Retina (tissue), 1 donor: ENCODE measurements at places on chromosomes 5 and 9.

DNA sequence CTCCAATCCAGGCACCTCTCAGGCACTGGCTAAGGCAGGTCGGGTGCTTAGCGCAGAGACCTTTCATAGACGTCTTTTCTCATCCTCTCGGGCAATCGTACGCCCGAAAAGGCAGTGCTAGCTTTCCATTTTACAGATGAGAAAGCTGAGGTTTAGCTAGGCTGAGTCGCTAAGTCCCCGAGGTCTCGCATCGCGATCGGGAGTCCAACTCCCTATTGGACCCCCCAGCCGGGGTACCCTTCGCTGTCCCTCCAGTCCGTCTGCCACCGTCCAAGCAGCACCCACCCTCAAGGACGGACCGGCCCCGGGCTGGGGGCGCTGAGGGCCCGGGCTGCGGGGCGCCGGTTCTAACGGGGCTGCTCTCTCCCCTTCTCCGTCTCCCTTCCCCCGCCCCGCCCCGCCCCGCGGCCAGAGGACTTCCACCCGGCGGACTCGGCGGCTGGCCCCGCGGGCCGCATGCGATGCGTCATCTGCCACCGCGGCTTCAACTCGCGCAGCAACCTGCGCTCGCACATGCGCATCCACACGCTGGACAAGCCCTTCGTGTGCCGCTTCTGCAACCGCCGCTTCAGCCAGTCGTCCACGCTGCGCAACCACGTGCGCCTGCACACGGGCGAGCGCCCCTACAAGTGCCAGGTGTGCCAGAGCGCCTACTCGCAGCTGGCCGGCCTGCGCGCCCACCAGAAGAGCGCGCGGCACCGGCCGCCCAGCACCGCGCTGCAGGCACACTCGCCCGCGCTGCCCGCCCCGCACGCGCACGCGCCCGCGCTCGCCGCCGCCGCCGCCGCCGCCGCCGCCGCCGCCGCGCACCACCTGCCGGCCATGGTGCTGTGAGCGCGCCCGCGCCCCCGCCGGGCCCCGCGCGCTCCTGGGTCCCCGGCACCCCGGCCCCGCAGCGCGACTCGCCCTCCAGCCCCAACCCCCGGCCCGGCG lies 12.5 kb upstream of the EXOSC2 start:
- peak; percentile 85 for DNase-seq

DNA sequence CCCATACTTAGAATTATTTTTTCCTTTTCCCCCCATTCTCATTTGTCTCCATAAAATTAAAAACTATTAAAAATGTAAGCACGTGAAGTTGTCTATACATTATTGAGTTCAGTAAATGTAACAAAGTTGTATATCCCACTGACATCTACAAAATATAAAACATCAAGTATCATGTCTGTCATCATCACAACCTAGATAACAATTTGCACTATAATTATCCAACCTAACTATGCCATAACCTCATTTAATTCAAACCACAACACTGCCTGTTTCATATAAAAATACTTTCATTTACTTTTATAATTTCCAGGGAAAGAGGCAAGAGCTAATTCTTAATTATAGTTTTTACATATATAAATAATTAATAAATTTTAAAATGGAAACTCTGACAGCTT lies 9.1 kb downstream of the EFNA5 start:
- DNase-seq, result no peak

DNA sequence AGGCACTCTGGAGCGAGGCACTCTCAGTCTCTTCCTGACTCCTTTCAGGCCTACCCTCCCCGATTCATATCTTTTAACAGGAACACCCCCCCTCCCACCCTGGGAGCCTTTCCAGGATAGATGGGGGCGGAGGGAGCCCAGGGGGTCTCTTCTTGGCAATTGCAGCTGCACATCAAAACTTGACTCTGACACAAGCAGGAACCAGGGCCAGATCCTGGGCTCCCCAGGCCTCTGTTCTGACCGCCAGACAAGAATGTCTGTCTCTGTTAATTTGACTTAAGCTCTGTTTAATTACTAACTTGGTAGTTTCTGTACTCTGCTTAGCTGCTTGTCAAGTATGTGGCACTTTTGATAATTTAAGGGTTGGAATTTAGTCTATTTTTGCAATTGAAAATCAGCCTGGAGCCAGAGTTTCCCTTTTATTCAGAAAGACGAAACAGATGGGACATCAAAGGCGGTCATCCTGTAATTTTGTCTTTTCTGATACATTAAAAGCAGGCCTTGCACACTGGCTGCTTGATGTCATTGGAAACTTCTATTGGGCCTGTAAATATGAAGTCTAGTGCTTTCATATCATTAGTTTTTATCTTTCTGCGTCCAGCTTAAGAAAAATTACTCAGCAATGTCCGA lies 43.3 kb downstream of the ACTL7B start:
- no peak for DNase-seq

DNA sequence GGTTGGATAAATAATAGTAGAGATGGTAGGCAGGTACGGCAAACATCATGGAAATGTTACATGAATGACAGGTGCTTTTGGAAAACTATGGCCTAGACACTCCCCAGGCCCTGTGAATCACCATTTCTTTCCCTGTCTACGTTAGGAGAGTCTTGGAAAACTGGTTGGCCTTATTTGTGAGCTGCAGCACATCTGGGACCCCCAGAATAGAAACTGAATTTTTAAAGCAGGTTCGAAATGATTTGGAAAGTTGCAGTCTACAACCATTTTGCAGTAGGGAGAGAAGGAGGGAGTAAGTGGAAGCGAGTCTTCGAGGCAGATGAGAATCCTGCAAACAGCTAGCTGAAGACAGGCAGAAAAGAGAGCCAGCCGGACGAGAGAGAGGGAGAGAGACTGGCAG lies 13.0 kb downstream of the C1QTNF2 start:
- no peak for DNase-seq
